Epithelial cell of proximal tubule (primary cell): ENCODE measurements at places on chromosomes 3 and 15. TPM values are rescaled to one million over a fixed set of nuclear protein-coding genes. Genes with fewer than 3 reads are reported as not detected.

GUCA1C gene
- total RNA-seq, result 0.23 and 0.58 TPM in 2 replicates

DNA sequence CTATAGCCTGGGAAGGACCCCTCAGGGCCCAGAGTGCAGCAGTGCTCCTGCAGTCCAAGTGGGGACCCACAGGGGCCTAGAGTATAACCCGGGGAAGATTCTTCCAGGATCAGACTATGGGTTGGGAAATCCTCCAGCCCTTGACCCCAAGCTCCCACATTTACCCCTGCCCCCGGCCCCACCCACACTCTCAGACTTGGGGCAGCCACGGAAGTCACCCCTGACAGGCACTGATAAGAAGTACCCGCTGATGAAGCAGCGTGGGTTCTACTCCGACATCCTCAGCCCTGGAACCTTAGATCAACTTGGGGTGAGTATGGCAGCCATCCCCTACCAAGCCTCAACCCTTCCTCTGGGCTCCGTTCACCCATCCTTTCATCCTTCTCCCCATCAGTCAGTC, 6.3 kb downstream of the DNAH1 start:
- no peak for DNase-seq

DNA sequence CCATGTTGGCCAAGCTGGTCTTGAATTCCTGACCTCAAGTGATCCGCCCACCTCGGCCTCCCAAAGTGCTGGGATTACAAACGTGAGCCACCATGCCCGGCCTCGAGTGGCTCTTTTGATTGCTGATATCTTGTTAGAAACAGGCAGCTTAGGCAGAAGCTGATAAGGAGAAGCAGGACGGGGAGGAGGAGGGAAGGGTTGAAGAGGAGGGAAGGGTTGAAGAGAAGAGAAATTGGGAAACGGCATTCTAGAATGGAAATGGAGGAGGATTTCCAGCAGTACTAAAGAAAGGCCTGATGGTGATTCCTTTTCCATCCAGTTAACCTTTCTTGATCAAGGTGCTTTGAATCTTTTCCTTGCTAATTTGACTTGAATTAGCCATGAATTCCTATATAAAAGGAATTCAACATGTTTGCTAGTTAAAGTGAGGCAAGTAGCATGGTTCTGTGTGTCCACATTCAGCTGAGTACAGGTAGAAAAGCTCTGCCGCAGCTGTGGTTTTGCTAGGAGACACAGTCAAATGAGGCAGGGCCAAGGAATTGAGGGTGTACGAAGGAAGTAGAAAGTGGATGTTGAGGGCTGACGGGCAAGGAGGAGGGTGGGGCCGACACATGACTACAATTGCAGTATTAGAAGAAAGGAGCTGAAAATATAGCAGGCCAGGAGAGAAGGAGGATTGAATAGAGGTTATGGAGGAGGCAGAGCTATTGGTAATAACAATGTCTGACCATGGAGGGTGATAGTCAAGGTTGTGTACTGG, 27.2 kb upstream of the ATP1B3 start:
- DNase-seq, result no peak

DNA sequence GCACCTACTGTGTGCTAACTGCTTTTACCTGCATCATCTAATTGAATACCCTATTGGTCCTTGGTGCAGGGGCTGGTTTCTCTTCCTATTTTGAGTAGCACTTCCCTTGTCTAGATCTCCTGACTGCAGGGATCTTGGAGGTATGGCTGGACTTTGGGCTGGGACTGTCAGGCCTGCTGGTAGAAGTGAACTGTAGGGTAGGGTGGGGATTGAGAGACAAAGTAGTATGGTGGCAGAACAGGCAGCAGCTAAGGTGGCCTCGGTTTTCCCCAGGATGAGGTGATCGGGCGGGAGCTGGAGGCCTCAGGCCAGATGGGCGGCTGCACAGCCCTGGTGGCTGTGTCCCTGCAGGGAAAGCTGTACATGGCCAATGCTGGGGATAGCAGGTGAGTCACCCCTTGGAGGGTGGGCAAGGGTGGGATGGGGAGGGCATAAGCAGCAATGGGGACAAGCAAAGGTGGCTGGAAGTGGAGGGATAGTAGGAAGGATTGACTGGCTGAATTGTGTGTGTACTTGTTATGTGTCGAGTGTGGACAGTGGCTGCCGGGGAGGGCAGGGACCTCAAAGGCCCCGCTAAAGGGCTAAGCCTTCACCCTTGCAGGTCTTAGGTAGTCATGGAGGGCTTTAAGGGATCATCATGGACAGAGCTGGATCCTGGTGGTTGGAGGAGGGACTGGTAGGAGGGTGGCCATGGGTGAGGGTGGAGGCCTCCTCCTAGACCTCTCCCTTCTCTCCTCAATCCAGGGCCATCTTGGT, 2.0 kb downstream of the PPM1M start:
- no peak for DNase-seq

DNA sequence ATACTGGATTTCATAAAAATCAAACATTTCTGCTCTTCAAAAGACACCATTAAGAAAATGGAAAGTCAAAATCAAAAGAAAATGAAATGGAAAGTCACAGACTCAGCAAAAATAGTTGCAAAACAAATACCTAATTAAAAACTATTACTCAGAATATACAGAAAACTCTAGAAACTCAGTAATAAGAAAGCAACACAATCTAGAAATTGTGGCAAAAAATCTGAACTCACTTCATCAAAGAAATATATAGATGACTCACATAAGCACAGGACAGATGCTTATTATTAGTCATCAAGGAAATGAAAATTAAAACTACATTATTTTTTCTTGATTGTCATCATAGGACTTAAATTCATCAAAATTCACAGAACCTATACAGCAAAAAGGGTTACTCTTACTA, 430.0 kb downstream of the SHQ1 start:
- no peak for DNase-seq

DNA sequence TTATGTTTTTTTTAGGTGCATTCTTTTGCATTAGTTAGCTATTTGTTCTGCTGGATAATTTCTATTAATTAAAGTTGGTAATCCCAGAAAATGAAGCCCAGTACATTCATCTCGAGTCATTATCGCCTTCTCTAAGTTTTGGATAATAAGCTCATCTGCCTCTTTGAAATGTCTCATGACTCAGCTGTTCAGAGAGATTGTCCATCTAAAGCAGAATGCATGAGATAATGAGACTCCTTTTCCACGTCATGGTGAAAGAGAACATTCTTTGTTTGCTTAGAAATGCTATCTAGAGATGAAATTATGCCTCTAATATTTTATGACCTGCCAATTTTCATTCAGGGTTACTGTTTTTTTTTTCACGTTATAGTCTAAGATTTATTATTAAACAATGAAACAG, 374.7 kb upstream of the GOLIM4 start:
- no peak for DNase-seq

DNA sequence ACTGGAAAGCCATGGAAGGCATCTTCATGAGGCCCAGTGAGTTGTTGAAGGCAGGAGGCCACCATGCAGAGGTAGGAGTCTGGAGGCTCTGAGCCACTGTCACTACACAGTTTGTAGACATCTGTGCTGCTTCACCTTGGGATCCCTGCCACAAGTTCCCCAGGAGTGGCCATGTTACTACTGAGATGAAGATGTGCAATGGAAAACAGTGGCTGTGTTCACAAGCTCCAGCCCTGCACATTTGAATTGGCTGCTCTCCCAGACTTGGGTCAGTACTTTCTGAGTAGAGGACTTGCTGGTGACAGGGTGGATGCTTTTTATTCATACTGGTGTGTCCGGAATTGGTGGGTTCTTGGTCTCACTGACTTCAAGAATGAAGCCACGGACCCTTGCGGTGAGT, 86.9 kb upstream of the C15orf39 start:
- DNase-seq, result no peak

GRCh38 chr15:62770752-62771151, 271.8 kb upstream of the TPM1 start:
- no peak for DNase-seq

DNA sequence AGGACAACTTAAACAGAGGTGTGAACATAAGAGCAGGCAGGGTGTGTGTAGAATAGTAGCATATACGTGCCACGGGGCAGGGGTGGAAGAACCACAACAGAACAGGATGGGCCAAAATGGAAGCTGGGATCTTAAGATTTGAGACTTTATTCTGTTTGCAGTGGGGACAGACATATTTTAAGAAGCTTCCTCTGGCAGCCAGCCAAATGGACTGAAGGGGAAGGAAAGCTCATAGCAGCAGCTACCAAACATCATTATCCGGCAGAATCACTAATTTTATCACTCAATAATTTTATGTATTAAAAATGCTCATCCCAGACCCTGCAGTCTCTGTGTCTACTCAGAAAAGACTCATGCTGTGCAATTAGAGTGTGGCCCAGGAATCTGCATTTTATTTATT, 130.9 kb upstream of the CTDSPL start:
- no peak for DNase-seq

- no peak for DNase-seq
These were observed 501.7 kb upstream of the ARPP21 start for GRCh38 chr3:35137612-35138011.

DNA sequence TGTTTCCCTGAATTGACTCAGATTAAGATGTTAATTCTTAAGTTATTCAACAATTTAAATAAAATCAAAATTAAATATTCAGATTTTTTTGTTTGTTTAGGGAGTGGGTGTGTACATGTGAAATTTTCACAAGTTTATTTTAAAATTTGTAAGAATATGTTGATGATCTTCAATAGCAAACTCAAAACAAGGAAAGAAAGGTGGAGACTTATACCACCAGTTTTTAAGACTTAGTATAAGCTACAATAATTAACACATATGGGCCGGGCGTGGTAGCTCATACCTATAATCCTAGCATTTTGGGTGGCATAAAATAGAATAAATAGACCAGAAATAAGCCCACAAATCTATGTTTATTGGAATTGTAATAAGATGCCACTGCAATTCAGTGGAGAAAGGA, 1084.5 kb downstream of the ROBO1 start:
- DNase-seq, result no peak

GRCh38 chr3:169147238-169148008, 516.1 kb downstream of the MECOM start:
- no peak for DNase-seq

C3orf85 gene
- not detected in 2 replicates for total RNA-seq

DNA sequence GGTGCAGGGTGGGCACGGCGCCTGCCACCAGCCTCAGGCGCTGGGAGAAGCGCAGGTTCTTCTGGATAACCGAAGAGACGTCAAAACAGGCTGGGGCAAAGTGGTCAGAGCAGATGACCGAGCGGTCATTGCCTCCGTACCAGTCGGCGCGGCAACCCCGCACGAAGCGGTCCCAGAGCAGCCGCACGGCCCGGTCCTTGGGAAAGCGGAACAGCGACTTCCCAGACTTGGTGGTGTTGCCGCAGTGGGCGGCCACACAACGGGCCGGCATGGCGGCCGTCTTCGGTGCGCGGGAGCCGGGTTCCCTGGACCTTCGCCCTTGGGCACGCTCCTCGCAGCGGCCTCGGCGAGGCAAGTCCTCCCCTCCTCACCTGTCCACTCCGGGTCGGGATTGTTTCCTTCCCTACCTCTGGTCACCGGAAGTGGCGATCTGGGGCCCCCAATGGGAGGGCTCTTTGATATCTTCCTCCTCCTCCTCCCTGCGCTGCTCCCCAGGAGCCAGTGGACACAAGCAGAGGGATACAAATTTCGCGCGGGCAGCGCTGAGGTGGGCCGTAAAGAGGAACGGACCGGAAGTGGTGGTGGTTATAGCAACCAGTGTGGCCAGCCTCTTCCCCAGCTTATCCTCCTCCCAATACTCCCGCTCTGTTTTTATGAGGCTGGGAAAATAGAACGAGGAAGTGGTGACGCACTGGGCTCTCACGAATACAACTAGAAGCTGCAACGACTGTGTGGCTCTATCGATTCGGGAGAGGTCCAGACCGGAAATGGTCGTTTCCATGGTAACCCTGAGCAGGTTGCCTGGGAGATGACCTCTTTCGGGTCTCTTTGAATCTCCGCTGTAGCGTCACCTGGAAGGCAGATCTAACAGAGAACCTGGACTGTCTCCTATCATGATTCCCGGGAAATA, at the start of the genes LRRC49 and THAP10:
LRRC49 (plus strand) TSS at position 825 of the 910 bp plus-strand sequence; CDS start at position 894, 69 bp downstream.
THAP10 (minus strand) TSS at position 432 of the 910 bp plus-strand sequence; CDS start at position 271, 161 bp downstream.
- DNase-seq, result peak; percentile 68

GRCh38 chr3:169311860-169312259, 351.7 kb downstream of the MECOM start:
- no peak for DNase-seq

DNA sequence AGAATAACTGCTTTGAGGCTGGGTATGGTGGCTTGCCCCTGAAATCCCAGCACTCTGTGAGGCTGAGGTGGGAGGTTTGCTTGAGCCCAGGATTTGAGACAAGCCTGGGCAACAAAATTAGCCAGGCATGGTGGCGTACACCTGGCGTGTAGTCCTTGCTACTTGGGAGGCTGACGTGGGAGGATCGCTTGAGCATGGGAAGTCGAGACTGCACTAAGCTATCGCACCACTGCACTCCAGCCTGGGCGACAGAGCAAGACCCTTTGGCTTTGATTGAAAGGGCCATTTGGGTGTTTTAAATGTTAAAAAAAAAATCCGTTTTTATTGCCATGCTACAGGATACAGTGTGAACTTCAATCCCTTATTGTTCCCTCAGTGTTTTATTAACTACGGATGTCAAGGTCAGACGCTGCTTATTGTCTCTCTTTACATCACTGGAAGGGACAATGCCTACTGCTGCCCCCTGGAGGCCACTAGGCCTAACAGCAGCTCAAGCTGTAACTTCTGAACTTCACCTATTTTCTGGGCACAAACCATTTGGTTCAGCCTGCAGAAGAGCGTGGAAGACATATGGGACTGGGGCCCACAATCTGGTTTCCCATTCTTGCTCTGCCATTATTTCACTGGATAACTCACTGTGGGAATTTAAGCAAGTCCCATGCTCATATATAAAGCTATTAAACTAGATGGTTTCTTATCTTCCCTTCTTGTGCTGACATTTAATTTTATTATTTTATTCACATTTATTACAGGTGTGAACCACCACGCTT, 15.3 kb upstream of the IREB2 start:
- no peak for DNase-seq

CTXN2 gene
- not detected in 2 replicates for total RNA-seq

GRCh38 chr3:82048711-82049110, 287.3 kb upstream of the GBE1 start:
- DNase-seq, result no peak

DNA sequence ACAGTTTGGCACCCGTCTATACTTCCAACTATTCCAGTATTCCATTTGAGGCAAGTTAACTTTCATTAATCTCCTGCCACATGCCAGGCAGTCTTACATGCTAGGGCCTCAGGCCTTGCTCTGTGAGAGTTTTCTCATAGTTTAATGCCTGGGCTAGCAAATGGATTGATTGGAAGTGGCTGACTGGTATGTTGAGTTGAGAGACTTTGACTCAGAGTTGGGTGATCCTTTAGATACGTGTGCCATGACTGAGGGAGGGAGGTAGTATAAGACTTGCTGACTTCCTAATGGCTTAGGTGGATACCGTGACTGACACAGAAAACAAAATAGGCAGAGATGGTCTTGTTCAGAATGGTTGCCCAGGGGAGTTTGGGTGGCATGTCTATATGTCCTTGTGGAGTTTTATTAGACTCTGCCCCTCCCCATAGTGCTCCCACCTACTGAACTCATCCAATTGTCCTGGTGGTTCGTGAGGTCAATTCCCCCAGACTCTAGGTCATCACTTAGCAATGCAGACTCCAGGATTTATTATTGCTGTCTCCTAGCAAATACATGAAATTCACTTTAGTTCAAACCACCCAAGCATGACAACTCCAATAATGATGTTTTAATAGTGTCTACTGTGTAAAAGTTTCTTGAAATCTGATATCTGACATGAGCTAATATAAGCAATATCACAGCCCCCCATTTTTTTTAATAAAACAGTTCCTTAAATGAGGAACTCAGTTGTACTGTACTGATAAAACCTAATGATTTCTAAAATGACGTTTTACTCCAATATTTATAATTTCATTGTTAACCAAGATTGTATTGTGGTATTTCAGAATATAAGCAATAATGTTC, 413.9 kb upstream of the MDFIC2 start:
- DNase-seq, result peak; percentile 7

PRICKLE2 gene
- 2.5 and 5.1 TPM in 2 replicates for total RNA-seq
